ENCODE measurements at places on chromosomes 12 and 14. TPM values are rescaled to one million over a fixed set of nuclear protein-coding genes. Genes with fewer than 3 reads are reported as not detected.

KRT73 gene
- not detected for total RNA-seq

C12orf42 gene
- total RNA-seq, result 1.1 TPM

ATF7IP gene
- 187 TPM for total RNA-seq

LMO3 gene
- 54.3 TPM for total RNA-seq

LRFN5 gene
- 0.12 TPM for total RNA-seq

P3H3 gene
- 14.1 TPM for total RNA-seq

NACA gene
- total RNA-seq, result 2,450 TPM

TAS2R43 gene
- 2.5 TPM for total RNA-seq

DACT1 gene
- total RNA-seq, result 3.4 TPM

BDKRB1 gene
- not detected for total RNA-seq

NANOG gene
- total RNA-seq, result not detected

OTOGL gene
- 0.13 TPM for total RNA-seq

PFDN5 gene
- total RNA-seq, result 443 TPM

KRT79 gene
- not detected for total RNA-seq

TC2N gene
- 3.8 TPM for total RNA-seq

CNTN1 gene
- total RNA-seq, result 0.17 TPM

SIRT4 gene
- total RNA-seq, result 3.8 TPM

KRT4 gene
- total RNA-seq, result not detected

KCNC2 gene
- total RNA-seq, result not detected

TCL1A gene
- not detected for total RNA-seq

KRT78 gene
- not detected for total RNA-seq

TRIAP1 gene
- 47.2 TPM for total RNA-seq

CLEC1B gene
- not detected for total RNA-seq

ACSS3 gene
- 22.9 TPM for total RNA-seq

TTC6 gene
- total RNA-seq, result 2.6 TPM

RTL1 gene
- total RNA-seq, result 0.15 TPM

AMIGO2 gene
- total RNA-seq, result 1.7 TPM

RHEBL1 gene
- total RNA-seq, result 6.0 TPM

GLIPR1L1 gene
- not detected for total RNA-seq

NUAK1 gene
- 11.9 TPM for total RNA-seq

PTPRQ gene
- total RNA-seq, result 0.07 TPM

PRICKLE1 gene
- total RNA-seq, result 4.0 TPM

ARHGDIB gene
- not detected for total RNA-seq

OR9K2 gene
- total RNA-seq, result not detected

CKB gene
- total RNA-seq, result 54.2 TPM

RNASE4 gene
- total RNA-seq, result 2.0 TPM

CLEC7A gene
- not detected for total RNA-seq

GALNT16 gene
- 7.0 TPM for total RNA-seq

DPPA3 gene
- total RNA-seq, result 0.25 TPM

CMKLR1 gene
- total RNA-seq, result not detected

RND1 gene
- total RNA-seq, result 9.8 TPM

STYX gene
- total RNA-seq, result 33.6 TPM

APOF gene
- total RNA-seq, result not detected

MEG3 gene
- 7.3 TPM for total RNA-seq

GALNT9 gene
- not detected for total RNA-seq
